ENCODE measurements at places on chromosomes 5 and 9.

DNA sequence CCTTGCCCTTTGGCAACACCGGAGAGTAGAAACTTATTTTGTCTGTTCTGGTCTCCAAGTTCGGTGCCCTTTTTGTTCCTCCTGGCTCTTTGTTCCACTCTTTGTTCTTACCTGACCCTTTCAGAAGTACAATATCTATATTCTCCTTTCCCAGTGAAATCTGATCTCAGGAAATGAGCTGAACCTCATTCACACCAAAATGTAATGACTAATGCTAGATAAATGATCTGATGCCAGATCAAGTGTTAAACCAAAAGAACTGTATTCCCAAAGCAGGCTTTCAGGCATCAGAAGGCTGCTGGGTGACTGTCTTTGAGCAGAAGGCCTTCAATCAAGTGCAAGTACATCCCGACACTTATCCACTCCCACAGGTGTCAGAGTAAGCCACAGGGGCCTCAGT is 156.4 kb downstream of the SPOCK1 start:
- DNase-seq = no peak

GRCh38 chr9:98479967-98480847 is 224.8 kb upstream of the TBC1D2 start:
- no peak for DNase-seq

- no peak for DNase-seq
These were observed 19.8 kb downstream of the CDO1 start for GRCh38 chr5:115796656-115797055.

GRCh38 chr9:4936823-4937222 is 48.2 kb upstream of the JAK2 start:
- no peak for DNase-seq

DNA sequence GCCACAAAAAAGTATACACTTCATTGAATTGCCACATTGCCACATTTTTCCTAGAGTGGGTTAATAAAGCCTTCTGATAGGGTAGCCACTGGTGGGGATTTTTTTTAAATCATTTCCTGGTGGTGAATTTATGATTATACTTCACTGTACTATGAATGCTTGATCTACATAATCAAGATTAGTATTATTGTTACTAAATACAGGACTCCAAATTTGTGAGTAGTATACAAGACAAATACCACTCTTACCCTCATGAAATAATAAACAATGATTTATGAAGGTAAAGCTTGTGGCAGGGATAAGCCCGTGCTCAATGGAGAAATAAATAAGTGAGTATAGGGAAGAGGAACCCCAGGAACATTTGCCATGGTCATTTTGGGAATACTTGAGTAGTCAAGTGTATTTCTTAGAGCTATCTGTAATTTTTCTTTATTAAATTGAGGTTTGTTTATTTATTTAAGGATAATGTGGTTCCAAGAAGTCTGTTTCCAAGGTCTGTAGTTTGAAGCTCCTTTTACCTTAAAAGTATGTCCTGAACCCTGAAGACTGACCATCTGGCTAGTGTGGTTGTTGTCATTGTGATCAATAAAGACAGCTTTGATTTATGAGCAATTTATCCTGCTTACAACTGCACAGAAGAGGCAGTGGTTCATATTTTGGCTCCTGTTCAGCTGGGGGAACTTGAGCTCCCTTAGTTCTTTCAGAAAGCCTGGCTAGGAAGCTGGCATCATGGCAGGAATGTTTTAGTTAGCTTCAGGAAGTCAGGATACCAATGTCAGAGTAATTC is 118.6 kb downstream of the ZSWIM6 start:
- DNase-seq = no peak

Data from DND-41 (cell line).